CD4-positive, alpha-beta T cell (primary cell): ENCODE measurements at places on chromosomes 2 and 18.

GRCh38 chr2:62369541-62370202, 136.3 kb downstream of the TMEM17 start:
- DNase-seq: no peak

DNA sequence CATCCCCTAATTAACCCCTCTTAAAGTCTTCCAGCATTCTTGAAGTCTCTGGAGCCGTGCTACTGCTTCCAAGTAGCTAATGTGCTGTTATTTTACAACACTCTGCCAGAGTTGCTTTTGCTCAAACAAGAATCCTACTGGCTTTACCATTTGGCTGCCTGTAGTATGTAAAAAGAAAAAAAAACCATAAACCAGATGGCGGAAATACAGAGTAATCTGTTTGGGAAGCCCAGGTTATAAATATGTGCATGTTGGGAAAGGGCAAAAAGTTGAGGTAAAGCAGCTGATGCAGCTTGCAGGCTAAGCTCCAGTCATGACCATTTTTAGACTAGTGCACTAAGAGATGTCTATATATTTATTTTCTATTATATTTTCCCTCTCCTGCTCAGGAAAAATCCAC, 313.2 kb upstream of the ETAA1 start:
- DNase-seq: no peak

- DNase-seq: no peak
Measured at GRCh38 chr18:12282442-12283039, 25.5 kb upstream of the TUBB6 start.

DNA sequence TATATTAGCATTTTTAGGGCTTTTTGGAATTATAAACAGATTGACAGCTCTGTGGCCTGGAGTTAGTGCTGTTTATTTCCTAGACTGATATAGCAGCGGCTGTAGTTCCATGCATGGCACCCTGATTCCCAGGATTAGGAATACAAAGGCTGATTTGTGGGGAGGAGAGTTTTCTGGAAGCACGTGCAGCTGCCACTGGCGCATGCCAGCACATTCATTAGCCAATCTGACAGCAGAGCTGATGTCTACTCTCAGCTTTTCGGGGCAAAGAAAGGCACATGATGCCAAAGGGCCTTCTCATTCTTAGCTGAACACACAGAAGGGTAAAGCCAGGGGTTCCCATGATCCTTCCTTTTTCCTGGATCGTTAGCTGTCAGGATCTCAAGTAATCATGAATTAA, 45.7 kb upstream of the RAPH1 start:
- DNase-seq: no peak

DNA sequence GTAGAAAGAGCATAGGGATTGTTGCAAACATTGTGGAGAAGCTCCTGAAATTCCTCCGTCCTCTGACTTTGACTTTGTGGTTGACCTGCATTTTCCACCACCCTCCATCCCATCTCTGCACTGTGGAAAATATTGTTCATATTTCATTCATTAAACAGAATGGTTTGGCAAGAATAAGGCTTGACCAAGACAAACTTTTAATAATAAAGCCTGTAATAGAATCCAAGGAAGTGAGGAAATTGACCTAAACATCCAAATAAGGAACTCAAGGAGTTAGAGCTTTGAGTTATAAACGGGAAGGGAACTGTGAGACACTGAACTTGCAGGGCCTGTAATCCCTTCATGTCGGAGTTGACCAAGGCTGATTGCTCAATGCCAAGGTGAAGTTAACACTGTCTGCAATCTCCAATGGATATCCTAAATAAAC, 115.2 kb downstream of the GFPT1 start:
- no peak for DNase-seq

- peak; percentile 40 for DNase-seq
Measured at GRCh38 chr2:84849271-84849952, 31.5 kb downstream of the TRABD2A start.

DNA sequence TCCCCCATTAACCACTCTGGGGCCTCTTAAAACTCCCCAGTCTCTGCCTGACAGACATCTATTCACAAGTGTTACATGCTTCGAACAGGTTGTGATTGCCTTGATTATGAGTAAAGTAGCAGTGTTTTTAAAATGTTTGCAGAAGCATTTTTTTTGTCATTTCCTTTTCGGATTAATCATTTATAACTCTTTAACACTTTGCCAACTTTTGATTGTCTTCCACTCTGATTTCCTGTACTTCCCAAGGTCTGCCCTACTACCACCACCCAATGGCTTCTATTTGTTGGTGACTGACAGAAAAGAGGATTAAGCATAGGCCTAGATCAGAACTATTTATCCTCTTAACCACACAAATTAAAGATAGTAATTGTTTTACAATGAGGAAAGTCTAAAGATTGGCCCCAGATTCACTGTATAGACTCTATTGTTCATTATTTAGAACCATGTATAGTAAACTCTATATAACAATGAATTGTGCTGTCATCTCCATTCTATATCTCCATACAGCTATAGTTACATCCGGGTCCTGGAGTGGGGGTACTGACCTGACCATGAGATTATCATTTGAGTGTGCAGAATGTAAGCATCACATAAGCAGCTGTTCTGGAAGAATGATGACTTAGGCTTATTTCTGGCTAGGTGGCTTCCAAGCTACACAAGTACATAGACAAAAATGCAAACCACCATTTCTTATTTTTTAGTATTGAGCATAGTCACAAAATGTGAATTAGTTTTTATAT, 110.3 kb upstream of the RBMS1 start:
- no peak for DNase-seq

DNA sequence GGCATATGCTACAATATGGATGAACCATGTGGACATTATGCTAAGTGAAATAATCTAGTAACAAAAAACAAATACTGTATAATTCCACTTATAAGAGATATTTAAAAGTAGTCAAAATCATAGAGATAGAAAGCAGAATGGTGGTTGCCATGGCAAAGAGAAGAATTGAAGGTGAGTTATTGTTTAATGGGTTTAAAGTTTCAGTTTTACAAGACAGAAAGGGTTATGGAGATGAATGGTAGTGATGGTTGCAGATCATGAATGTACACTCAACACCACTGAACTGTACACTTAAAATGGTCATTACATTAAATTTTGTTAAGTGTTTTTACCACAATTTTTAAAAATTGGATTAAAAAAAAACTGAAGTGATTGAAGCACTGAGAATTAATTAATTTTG, 298.2 kb upstream of the ZC3H15 start:
- no peak for DNase-seq

GRCh38 chr2:70887550-70888246, 48.0 kb upstream of the ATP6V1B1 start:
- DNase-seq: no peak

DNA sequence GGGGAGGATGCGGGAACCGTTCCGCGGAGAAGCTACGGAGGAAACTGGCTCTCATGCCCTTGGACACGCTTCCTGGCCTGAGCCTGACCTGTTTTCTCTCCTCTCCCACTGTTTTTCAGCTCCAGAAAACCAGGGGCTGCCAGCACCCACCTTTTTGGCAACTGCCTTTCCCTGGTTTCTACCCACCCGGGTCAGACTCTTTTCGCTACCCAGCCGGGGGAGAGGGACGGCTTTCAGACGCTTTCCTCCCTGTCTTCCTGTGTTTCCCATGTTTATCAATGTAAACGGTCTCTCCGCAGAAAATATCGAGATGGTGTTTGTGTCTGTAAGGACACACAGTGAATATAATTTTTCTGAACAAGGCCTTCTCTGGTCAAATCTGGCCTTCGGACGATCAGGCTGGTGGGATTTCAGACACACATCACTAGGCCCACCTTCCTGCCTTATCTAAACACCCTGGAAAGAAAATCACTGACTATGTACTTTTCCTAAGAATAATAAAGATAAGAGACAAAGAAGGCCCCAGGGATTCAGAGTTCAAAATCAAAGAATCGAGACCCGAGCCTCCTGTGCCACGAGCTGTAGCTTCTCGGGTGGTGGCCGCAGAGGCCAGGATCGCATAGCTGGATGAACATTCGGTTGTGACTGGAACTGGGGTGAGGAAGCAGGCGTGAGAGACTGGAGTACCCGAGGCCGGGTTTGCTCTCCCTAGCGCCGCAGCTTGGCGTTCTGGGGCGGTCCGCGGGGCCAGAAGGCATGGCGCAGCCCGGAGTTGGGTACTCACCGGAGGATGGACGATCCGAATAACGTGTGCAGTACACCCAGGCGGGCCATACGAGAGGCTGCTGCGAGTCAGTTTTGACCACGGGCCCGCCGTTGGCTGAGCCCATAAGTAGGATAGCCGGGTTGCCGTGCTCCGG, 1.7 kb downstream of the EN1 start:
- DNase-seq: no peak

GRCh38 chr2:43059183-43059897, 167.1 kb downstream of the ZFP36L2 start:
- peak; percentile 31 for DNase-seq

GRCh38 chr2:40358783-40359182, 93.1 kb downstream of the SLC8A1 start:
- no peak for DNase-seq

GRCh38 chr2:158580760-158581159, 124.0 kb downstream of the PKP4 start:
- no peak for DNase-seq

DNA sequence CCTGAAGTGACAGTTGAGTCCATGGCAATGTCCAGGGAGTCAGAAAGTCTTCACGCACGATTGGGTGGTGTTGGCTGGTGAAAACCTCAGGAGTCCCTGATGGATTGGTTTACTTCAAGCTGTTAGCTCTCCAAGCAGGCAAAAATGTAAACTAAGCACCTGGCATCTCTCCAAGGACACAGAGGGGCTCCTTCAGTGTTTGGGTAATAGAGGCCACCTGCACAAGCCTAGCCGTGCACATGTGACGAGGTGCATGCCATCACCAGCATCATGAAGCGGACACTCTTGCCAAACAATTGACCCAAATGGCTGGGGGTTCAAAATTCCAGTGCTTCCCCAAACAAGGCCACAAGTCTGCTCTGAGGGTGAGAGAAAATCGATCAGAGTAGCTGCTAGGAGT, 104.7 kb upstream of the CD302 start:
- DNase-seq: no peak

GRCh38 chr2:240463866-240464481, 28.5 kb downstream of the GPC1 start:
- no peak for DNase-seq

- peak; percentile 63 for DNase-seq
Measured at GRCh38 chr18:49561289-49562193, at the start of gene LIPG. Gene LIPG, plus strand, starts transcription at chr18:49562057. Its CDS starts 252 bp downstream, at chr18:49562309.

DNA sequence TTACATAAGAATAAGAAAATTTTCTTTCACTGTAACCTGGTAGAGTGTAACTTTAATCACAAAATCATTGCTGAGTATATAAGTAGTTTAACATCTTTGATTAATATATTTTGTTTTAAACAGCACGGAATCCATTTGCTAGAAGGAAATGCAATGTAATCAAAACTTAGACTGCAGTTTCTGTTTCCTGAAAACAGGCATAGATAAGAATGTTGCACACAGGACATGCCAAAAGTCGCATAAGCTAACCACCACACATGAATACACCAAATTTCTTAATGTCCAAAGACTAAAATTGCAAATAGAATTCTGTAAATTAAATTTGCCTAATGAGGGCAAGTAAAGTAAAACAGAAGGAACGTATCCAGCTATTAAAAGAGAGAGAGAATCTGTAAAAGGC, 51.0 kb upstream of the SERPINB2 start:
- no peak for DNase-seq

- DNase-seq: no peak
Measured at GRCh38 chr2:73162856-73163391, 39.5 kb upstream of the NOTO start.

DNA sequence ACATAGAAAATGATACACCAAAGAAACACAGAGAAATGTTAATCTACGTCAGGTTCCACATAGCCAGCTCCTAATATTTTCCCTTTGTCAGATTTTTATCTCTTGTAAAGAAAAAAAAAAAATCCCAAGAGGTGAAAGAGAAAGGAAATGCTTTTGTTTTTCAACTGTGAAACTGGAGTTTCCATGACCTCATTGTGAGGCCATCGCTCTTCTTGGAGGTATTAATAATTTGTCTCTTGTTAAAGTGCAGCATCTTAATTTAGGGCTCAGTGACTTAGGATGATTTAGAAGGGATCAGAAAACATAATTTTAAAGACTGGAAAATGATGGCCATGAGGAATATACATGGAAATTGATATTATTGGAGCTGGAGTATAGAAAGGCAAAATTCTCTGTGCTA, 21.7 kb downstream of the ARHGAP28 start:
- no peak for DNase-seq

- no peak for DNase-seq
Measured at GRCh38 chr18:60070631-60071030, 170.8 kb downstream of the PMAIP1 start.

- no peak for DNase-seq
Measured at GRCh38 chr2:217314021-217314460, 454.2 kb upstream of the TNP1 start.

- no peak for DNase-seq
Measured at GRCh38 chr2:132884705-132885104, 214.7 kb upstream of the LYPD1 start.

DNA sequence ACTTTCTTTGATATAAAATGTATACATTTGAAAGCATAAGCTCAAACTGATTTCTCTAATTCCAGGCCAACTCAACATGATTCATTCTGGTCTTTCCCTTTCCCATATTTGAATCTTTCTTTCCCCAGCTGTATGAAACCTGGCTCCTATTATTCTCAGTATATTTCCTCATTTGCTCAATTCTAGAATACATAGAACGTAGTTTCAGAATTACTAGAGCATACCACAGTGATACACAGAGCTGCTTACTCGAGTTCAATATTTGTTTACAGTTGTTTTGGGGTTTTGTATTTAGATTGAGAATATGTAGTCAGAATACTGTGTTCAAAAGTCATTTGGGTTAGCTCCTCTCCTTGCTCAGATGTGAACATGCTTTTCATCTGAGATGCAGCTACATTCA, 43.0 kb downstream of the TNFRSF11A start:
- DNase-seq: no peak

GRCh38 chr18:48100651-48101165, 170.2 kb upstream of the SMAD2 start:
- no peak for DNase-seq

GRCh38 chr2:48034295-48034694, 128.0 kb upstream of the FBXO11 start:
- DNase-seq: no peak

GRCh38 chr2:195092341-195092740, 564.7 kb upstream of the SLC39A10 start:
- DNase-seq: no peak

DNA sequence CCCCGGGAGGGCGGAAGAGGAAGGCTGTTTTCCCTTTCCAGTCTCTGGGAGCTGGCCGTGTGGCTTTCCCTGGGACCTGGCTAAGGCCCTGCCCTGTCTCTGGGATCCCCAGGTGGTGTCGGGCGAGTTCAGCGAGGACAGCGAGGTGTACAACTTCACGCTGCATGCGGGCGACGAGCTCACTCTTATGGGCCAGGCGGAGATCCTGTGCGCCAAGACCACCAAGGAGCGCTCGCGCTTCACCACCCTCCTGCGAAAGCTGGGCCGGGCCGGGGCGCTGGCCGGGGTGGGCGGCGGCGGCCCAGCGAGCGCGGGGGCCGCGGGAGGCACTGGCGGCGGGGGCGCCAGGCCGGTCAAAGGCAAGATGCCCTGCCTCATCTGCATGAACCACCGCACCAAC, 11.2 kb downstream of the GAREM2 start:
- no peak for DNase-seq
